ENCODE measurements at places on chromosomes 11 and 22.

GRCh38 chr22:26893173-26894110, 236.1 kb downstream of the MIAT start:
- no peak for DNase-seq

- no peak for DNase-seq
These were observed 1403.5 kb downstream of the BRD1 start for GRCh38 chr22:48424201-48424627.

GRCh38 chr22:25368271-25368670, 148.8 kb downstream of the CRYBB2 start:
- DNase-seq: no peak

GRCh38 chr22:35033635-35034296, 32.2 kb upstream of the ISX start:
- DNase-seq: no peak

DNA sequence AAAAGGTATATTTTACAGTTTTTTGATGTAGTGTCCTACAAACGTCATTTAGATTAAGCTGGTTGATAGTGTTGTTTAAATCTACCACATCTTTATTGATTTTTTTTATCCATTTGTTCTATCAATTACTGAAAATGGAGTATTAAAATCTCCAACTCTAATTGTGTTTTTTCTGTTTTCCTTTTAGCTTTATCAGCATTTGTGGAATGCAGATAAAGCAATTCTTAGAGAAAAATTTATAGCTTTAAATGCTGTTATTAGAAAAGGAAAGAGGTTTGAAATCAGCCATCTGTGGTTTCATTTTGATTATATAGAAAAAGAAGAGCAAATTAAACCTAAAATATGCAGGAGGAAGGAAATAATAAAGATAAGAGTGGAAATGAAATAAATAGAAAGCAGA, 39.4 kb upstream of the CBX6 start:
- DNase-seq: no peak

- no peak for DNase-seq
These were observed 32.7 kb upstream of the MICAL2 start for GRCh38 chr11:12077535-12078280.

Measured in CD4-positive, alpha-beta T cell treated with Interleukin-15 for 4 hours (primary cell).